ENCODE measurements at places on chromosomes 6 and 20.

- no peak for DNase-seq
Measured at GRCh38 chr6:169828176-169828575, 76.8 kb downstream of the ERMARD start.

DNA sequence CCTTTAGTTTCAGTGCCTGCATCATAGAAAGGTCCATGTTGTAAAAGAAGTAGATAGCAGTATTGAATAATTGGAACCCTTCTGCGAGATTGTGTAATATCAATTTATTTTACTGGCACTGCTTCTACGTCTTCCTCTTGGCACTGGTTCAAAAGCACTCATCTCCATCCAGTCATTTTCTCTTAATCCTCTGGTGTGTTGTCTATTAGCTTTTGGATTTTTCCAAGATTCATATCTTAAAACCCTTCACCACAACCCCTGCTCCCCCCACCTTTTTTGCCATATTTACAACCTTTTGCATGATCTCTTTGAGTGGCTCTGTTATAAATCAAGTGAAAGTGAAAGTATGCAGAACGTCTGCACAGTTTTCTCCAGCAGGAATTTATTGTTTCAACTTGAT is 76.6 kb upstream of the HSF2 start:
- DNase-seq, result no peak

DNA sequence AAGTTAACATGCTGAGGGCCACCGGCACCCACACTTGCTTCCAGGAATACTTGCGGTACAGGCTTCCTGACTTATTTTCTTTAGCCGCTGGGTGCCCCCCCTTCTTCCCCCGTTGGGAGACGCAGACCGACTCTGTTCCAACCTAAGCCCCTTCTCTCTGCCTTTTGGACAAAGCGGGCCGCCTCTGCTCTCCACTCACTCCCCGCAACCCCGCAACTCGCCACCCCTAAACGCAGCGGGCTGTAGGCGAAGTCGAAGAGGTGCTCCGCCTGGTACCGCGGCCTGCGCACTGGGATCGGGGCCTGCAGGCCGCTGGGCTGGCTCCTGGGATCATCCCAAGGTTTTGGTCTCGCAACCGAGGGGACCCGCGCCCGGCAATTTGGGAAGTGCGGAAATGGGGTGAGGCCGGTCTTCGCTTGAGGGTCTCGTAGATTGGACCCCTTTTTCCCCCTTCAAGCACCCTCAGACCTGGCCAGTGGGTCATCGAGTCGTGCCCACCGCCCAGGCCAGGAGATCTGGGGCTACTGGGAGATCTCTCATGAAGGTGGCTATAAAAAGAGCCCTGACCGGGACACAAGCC is 4.7 kb upstream of the FOXF2 start:
- no peak for DNase-seq

DNA sequence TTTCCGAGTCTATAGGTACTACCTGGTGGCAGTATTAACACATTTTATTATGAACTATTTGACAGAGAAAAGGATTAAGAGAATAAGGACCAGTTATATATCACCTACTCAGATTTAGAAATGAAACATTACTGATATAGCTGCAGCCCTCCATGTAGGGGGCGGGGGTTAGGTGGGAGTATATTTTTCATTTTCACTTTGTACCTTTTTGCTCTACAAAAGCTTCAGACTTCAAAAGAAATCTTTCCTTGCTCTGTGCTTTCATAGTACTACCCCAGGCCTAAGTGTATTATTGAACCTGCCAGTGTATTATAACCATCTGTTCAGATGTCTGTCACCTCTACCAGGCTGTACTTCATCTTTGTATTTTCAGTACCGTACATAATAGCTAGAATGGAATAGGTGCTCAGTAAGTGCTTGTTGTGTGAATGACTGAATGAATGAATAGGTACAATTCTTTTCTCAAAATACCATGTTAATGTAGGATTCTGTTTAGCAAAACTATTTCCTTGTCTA is 43.0 kb downstream of the CDKAL1 start:
- DNase-seq, result no peak

DNA sequence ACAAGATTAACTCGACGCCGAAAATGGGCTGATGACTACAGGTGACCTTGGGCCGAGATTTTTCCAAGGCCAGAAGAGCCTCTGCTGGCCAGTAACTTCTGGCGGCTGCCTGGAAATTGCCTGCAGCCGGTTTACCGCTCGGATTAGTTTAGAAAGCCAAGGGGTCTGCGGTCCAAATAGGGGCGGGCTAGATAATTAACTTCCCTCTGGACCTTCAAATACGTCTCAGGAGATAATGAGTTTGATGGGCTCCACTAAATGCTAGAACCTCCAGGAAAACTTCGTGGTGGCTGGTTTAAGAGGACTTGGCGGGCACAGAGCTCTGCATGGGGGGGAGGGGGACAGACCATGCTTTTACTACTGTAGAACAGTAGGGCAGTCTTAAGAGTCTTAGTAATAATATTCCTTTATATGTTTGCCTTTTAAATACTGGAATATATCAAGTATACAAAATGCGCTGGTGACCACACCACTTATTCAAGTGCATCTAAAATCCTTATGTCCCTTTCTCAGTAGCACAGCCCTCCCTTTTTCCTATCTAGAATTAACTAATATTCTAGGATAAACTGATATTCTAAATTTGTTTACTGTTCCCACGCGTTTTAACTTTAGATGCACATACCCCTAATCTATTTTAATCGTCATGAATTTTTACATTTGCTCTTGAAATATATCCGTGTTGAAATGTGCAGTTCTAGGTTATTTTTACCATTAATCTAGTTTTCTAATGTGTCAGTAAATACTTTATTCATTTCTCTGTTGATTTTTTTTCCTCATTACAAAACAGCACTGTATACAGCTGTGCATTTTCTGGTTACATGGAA is 107.5 kb upstream of the PRSS16 start:
- DNase-seq, result peak; percentile 81

- no peak for DNase-seq
Measured at GRCh38 chr6:148263010-148263409, 79.6 kb upstream of the SASH1 start.

DNA sequence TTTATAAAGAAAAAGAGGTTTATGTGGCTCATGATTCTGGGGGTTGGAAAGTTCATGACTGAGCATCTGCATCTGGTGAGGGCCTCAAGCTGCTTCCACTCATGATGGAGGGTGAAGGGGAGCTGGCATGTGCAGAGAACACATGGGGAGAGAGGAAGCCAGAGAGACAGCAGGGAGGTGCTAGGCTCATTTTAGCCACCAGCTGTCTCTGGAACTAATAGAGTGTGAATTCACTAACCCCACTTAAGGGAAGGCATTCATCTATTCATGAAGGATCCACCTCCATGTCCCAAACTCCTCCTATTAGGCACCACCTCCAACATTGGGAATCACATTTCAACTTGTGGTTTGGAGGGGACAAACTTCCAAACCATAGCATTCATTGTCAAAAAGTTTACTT is 137.3 kb upstream of the PMEPA1 start:
- DNase-seq, result no peak

- DNase-seq, result no peak
Measured at GRCh38 chr6:135212935-135213334, 31.8 kb downstream of the MYB start.

- no peak for DNase-seq
Measured at GRCh38 chr20:41716911-41717310, 98.7 kb upstream of the CHD6 start.

- no peak for DNase-seq
Measured at GRCh38 chr6:82086944-82087343, 160.6 kb downstream of the IBTK start.

GRCh38 chr6:107344383-107344782 is 115.0 kb downstream of the PDSS2 start:
- DNase-seq, result no peak

- DNase-seq, result no peak
Measured at GRCh38 chr6:16396497-16397319, 158.3 kb downstream of the GMPR start.

DNA sequence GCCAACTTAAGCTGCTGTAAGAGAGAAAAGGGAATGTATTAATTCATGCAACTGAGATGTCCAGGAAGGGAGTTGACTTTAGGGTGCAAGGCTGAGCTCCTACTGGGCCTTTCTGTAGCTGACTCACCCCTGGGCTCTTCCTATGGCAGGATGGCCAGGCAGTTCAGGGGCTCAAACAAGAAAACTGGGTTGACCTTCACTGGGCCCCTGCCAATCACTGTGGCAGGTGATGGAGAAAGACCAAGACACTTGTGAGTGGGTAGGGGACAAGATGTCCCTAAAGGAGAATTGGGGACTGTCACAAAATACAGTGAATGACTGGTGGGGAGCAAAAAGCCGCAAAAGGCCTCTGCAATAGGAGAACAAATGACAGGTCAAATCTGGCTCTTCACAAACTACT is 21.5 kb upstream of the RALGAPA2 start:
- no peak for DNase-seq

- no peak for DNase-seq
Measured at GRCh38 chr20:24590178-24590982, 121.0 kb downstream of the SYNDIG1 start.

DNA sequence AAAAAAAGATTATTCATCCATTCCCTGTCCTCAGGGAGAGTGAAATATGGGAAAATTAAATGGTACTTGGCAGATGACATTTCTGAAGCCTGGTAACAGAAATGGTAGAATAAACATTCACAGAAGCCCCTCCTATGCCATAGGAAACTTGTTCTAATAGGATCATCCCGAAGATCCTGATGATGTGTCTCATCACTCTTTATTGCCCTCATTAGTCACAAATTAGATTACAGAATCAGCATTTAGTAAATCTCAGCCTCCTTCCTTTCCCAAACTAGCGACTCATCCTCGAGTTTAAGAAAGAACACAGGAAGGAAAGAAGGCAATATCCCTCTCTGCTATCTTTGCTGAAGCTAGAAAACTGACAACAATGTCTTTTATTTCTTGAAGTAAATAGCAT is 154.4 kb downstream of the TMEM200A start:
- DNase-seq, result no peak

DNA sequence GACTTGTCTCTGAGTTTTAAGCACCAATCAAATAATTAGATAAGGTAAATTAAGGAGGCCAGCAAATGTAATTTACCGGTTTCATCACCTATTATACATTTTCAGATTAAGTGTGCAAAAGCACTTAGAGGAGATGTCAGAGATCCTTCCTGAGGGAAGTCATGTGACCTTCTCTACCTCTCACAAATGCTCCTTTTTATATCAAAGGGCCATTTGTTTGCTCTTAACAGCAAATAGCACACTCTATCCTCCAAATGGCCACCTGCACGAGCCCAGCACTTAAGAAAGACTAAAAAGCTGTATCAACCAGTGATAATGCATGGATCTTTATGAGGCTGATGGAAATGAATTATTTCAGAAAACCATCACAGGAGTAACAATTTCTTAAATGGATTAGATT is 149.4 kb downstream of the ELOVL4 start:
- no peak for DNase-seq

DNA sequence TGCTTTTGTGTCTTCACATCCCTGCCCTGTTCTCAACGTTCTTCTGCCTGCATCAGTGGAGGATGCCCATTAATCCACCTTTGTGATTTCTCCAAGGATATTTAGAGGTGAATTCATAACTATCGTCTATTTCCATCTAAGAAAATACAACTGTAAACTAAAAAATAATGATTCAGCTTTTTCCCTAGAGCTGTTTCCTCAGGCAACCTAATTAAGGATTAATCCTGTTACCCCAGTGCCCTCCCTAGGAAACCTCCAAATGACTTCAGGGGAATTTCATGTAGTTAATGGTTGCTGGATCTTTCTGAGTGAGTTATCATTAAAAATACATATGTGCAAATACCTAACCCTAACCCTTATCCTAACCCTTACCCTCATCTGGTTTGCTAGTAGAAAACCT is 14.6 kb upstream of the AFDN start:
- no peak for DNase-seq

GRCh38 chr6:53906103-53906502 is 111.3 kb downstream of the LRRC1 start:
- no peak for DNase-seq

DNA sequence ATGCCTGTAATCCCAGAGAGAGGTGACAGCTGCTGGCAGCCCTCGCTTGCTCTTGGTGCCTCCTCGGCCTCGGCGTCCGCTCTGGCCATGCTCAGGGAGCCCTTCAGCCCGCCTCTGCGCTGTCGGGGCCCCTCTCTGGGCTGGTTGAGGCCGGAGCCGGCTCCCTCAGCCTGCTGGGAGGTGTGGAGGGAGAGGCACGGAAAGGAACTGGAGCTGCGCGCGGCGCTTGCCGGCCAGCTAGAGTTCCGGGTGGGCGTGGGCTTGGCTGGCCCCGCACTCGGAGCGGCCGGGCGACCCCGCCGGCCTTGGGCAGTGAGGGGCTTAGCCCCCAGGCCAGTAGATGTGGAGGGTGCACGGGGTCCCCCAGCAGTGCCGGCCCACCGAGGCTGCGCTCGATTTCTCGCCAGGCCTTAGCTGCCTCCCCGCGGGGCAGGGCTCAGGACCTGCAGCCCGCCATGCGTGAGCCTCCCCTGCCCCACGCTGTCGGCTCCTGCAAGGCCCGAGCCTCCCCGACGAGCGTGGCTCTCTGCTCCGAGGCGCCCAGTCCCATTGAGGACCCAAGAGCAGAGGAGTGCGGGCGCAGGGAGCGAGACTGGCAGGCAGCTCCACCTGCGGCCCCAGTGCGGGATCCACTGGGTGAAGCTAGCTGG is 34.6 kb downstream of the C6orf52 start:
- DNase-seq, result no peak

DNA sequence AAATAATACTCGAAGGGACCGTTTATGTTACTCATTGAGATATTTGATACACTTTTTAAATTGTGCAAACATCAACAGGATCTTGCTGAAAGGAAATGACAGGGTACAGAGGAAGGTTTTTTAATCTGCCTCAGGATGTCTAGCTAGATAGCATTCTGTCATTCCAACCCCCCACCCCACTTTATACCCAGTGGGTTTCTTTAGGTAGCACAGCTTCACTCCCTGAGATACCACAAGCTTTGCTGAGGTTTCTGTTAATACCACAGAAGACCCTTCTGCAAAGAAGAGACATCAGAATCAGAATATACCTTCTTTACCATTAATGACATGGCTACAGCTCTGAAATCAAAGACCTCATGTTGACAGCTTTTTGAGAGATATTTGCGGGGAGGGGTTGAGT is 1.3 kb downstream of the PHACTR2 start:
- no peak for DNase-seq

DNA sequence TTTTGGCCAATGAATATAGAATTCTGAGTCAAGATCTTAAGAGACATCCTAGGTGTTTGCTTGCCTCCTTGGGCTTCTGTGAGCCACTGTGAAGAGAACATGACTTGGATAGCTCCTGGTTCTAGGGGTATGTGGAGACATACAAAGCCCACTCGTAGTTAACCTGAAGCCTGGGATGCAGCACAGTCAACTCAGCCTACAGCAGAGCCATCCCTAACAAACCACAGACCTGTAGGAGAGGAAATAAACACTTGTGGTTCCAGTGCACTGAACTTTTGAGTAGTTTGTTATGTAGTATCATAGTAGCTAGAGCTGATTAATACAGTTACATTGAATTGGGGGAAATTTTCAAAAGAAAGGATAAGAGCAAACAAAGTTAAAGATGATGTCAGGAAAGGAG is 474.4 kb upstream of the HSF2 start:
- DNase-seq, result no peak

Measured in RPMI8226 (cell line).